ENCODE measurements at places on chromosomes 7 and 10.
A peak's percentile ranks its signal among the peaks of the same experiment; 100 is the strongest.

DNA sequence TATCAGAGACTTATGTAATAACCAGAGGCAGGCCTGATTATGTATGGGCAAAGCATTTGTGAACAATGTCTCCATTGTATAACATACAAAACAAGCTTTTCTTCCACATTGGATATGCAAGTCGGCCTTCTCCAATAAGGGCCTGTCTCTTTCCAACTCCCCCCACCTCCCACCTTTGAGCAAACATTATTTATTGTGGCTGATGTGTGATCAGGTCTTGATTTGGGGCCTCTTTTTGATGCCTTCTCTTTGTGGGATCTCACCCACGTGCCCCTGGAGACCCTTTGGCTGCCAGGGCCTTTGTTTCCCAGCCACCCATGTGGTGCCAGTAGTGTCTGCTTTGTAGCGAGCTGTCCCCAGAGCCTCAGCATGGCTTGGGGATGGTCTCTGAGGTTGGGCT, 53.0 kb downstream of the TCF7L2 start:
- DNase-seq: peak; percentile 72

DNA sequence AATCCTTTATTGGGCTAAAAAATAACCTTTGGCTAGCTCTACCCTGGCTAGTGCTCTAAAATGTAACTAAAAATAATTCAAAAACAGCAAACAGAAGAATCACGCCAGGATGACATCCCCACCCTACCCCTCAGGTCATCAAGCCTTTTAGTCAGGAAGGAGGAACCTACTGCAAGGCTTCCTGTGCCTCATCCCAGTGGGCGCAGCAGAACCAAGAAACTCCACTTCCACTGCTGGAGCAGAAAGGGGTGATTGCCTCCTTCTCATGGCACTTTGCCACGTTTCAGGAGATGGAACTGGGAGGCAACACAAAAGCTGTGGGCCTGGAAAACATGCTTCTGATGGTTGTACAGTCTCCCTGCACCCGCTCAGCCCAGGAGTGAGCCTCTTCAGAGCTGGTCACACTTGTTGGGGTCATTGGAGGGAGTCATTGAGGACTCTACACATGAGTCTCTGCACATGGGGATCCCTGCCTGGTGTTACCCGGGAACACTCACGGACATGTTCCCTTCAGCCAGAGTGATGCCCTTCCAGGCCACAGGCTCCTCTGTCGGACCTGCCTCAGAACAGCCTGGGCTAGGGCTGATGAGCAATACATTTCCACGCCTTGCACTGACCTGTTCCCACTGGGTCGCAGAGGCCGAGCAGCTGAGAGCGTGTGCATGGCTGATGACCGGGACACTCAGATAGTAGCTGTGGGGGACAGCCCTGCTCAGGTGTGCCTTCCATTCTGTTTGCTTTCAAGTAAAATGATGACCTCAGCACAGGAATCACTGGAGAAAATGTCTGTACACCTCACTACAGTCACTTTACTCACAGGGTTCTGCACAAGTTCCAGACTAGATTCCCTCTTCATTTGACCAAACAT, 355.3 kb downstream of the FGFR2 start:
- DNase-seq: no peak

DNA sequence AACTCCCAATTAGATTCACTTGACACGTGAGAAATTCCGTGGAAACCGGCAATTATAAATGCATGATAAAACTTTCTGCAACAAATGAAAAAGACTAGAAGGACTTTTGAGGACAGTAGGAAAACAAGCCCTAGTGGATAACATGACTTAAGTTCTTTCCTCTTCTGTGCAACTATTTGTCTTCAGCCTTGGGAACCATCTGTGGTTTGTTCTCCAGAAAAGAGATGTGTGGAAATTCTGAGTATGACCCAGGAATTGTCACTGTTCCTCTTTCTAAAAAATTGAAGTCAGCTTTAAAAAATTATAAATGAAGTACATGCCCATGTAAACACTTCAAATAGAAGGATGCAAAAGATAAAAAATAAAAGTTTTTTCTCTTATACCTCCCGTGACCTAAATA, 128.6 kb upstream of the SVIL start:
- DNase-seq: no peak

DNA sequence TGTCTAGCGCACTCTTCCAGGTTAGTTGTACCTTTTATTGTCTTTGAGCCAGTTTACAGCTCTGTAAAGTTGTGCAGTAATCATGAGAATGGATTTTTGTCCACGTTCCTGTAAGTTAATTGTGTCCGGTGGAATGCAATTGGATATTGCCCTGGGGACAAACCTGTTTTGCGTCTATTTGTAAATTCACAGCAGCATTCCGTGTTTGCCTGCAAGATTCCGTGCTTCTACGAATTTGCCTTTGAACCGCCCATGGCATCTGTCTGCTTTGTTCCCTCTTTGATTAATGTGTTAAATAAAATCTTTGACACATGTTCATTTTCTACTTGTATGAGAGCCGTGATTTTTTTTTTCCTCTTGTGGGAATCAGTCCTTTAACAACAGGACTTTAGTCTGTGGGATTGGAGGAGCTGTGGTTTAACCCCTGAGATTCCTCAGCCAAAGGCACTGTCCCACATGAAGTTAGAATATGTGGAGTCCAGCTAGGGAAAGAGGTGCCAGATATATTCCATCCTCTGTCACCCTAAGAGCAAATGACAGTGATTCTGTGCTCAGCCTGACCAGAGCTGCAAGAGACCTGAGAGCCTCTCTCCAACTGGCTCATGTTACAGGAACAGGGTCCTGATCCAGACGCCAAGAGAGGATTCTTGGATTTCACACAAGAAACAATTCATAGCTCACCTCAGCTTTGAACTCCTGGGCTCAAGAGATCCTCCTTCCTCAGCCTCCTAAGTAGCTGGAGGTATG, 126.3 kb downstream of the COL26A1 start:
- DNase-seq: no peak

DNA sequence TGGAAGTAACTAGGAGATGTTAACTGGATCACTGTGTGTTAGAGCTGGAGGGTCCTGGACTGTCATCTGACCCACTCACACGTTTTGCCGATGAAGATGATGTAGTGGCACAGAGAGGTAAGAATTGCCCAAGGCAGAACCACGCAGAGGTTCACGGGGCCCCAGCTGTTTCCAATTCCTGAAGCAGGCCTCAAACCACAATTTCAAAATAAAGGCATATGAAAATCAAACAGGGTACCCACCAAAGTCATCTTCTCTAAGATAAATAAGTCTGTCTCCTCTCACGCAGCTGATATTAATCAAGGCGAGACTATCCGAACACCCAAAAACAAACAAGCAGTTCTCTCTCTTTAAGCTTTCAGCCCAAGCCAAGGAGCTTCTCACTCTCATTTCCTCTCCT, 113.3 kb upstream of the JCAD start:
- no peak for DNase-seq

- DNase-seq: no peak
Measured at GRCh38 chr10:70940834-70941568, 52.6 kb upstream of the PCBD1 start.

- no peak for DNase-seq
Measured at GRCh38 chr10:114427124-114427852, 23.0 kb upstream of the AFAP1L2 start.

- no peak for DNase-seq
Measured at GRCh38 chr10:45004661-45005060, 3.9 kb downstream of the ZNF22 start.

GRCh38 chr7:128938544-128939074, 882 bp downstream of the IRF5 start:
- no peak for DNase-seq

DNA sequence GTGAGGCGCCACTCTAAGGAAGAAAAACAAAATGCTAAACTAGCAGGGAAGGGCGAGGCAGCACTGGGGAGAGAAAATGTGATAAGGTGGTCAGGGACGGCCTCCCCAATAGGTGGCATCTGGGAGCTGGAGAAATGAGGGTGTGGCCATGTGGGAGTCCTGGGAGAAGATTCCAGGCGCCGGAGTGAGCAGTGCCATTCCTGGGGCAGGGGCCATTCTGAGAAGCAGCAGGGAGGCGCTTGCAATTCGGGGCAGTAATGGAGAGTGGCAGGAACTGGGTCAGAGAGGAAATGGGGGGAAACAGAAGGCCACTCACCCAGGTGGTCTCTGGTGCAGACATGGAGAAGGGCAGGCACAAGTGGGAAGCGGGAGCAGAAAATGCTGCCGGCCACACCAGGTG, 61.8 kb upstream of the LRRC18 start:
- no peak for DNase-seq

DNA sequence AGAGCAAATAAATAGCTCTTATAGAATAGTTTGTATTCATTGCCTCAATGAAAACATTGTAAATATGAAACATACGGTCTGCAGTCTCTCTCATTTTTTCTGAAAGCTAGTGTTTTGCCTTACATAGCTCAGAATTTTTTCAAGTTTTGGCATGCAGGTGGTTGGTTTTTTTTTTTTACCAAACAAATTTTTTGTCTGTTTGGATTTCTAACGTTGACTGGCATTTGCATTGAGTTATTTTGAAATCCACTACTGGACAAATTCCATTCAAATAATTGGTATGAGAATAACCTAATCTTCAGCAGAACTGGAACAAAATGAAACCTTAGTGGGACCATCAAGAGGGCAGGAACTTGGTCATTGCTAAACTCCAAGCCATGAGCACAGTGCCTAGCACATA, 107.6 kb upstream of the SAMD8 start:
- DNase-seq: no peak

GRCh38 chr7:112484671-112485167, 3.9 kb downstream of the LSMEM1 start:
- DNase-seq: peak; percentile 98

GRCh38 chr7:153386556-153386955, 627.0 kb downstream of the ACTR3B start:
- DNase-seq: no peak

DNA sequence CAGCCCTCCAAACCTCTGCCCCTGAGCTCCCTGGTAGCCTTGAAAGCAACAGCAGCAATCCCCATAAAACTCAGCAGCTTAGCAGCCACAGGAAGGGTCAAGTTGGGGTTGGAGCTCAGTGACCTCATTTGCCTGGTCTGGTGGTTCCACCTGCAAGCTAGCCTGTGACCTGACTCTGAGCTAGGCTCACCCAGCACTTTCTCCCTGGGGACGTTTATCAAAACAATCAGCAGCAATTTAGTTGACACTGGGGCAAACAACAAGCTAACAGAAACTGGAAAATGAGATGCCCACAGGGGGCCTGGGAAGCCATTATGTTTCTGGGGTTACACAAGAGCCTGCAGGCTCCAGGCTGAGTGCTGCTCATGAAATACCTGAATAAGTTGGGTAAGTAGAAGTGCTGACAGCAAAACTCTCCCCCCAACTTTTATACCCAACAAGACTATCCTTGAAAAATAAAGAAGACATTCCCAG, 22.4 kb upstream of the CRYGN start:
- no peak for DNase-seq

DNA sequence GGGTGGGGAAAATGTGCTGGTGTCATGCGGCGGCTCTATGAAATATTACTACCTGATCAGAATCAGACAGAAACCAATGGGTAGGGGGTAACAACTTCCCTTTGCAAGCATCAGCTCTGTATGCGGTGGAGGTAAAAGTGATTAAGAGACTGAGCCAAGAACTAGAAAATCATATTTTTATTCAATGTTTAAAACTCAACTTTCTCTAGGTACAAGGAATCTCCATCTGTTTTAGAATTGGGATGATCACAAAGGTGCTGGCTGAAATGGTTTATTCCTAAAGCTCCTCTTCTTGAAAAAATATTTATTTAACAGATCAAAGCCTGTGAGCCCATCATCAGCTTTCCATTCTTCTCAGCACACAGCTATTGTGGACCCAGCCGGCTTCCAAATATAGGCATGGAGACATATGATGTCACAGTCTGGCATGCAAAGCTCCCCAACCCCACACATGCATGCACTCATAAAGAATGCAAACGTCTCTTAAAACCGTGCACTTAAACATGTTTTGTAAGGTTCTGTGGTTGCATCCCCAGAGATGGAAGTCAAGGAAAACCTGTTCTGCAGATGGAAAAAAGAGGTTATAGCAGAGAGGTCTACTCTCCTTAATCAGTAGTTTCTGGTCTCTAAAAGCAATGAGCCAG, 126.0 kb downstream of the SKIDA1 start:
- DNase-seq: peak; percentile 26

GRCh38 chr10:792792-793100, 103.3 kb upstream of the DIP2C start:
- DNase-seq: no peak

DNA sequence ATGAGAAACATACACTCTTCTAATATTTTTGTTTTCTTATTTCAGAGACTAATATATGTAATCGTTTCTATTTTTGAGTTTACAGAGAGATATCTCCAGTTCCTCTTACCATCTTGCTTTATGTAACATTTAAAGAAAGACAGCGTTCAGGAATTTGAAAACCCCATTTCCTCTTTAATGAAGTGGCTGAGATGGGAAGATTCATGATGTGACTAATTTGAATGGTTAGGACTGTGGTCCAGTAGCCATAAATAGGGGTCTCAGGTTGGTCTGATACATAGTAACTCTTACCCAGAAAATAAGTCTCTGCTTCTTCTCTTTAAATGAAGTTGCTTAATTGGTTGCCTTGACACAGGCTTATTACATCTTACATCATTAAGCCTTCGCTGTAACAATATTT, 6.9 kb downstream of the KMT2E start:
- no peak for DNase-seq

DNA sequence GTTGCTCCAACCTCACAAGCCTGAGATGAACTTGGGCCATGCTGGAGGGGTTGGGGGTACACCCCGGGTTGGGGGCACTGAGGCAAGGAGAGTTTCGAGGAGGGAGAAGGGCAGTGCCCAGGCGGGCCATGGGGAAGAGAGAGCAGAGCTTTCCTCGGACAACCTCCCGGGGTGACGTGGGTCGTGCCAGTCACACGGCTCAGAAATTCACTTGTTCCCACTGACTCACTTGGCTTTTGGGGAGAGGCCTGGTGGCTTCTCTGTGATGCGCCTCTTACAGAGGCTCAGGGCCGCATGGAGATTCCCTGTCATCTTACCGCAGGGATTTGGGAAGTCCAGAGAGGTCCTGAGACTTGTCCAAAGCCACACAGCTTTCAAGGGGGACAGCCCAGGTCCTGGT, 2.9 kb downstream of the LAT2 start:
- DNase-seq: no peak

DNA sequence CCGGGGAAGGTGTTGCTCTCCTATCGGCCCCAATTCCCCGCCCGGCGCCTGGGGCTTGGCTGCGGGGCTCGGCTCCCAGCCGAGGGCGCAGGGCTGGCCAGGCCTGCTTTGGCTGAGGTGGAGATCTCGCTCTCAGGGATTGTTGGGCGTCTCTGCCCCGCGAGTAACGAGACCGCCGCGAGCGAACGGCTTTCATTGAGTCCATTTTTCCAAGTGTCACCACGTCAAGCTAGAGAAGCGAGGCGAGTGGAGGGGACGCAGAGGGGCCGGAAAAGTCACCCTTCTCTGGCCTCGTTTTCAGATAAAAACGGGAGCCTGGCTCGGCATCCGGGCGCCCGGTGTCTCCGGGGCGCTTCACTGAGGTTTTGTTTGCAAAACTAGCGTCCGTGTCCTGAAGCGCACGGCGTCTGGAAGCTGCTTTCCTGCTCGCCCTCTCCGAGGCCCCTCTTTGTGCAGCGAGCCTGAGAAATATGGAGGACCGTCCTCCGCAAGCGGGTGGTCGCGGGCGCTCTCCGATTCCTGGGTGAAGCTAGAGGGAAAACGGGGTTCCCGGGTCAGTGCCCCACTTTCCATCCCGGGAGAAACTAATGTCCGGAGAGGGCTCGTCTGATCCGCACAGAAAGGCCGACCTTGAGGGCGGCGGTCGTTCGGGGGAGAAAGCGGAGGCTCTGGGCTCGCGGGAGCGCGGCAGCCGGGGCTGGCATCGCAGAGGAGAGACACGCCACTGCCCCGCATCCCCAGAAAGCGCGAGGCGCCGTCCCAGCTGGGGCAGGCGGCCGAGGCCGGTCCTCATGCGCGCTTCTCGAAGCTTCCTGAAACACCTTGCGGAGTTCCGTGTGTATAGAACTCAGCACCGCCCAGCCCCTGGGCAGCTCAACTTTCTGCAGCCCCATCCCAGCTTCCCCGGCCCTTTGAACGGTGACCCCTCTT, 3.5 kb upstream of the EN2 start:
- DNase-seq: no peak
